ENCODE measurements at places on chromosomes 12 and 14.

GRCh38 chr12:33575346-33575745 lies 135.7 kb upstream of the SYT10 start:
- no peak for DNase-seq

- DNase-seq = no peak
Observed at GRCh38 chr12:3273409-3273853, 196.3 kb downstream of the TSPAN9 start.

- no peak for DNase-seq
Observed at GRCh38 chr14:64200170-64200569, 94.0 kb downstream of the ESR2 start.

DNA sequence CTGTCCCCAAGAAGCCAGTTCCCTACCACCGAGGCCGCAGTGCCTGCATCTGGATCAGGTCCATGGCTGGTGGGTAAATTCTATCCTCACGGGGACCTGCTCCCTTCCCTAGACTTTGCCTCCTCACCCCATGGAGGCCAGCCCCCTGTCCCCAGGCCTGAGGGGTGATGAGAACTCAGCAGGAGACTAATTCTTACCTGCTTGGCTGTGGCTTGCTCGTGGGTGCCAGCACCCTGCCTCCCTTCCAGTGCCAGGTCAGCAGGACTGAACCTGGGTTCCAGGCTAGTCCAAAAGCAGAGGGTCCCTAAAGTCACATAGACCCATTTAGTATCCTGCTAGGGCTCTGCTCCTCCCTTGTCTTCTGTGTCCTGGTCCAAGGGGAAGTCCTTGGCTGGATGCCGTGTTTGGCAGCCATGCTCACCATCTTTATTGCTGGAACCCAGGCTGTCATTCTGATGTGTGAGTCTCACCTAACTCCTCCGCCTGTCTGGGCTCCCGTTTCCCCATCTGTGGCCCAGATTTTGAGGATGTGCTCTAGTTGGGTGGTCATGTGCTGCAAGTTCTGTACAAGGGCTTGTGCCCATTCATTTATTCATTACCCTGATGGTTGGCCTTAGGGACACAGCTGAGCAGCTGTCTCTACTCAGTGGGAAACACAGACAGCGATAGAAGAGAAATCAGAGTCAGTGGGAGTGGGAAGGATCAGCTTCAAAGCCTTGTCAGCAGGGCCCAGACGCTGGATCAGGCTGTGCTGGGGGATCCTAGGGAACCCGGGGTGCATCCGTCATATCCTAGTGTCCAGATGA lies 949 bp downstream of the PLBD2 start:
- no peak for DNase-seq

- DNase-seq = no peak
Observed at GRCh38 chr12:122023339-122024131, 1.9 kb downstream of the BCL7A start.

Measured in stimulated activated CD4-positive, alpha-beta T cell treated with anti-CD3 and anti-CD28 coated beads, Interleukin-15, amount 100 ng/mL, for 1 hour (primary cell).